HFFc6 (cell line): ENCODE measurements at places on chromosomes 12 and 14. TPM values are rescaled to one million over a fixed set of nuclear protein-coding genes. Genes with fewer than 3 reads are reported as not detected.

The DBX2 gene
- not detected in 3 replicates for total RNA-seq

GRCh38 chr12:131242741-131243496, 289.2 kb downstream of the ADGRD1 start:
- DNase-seq: no peak

GRCh38 chr12:76299536-76300296, 48.5 kb downstream of the BBS10 start:
- no peak for DNase-seq

DNA sequence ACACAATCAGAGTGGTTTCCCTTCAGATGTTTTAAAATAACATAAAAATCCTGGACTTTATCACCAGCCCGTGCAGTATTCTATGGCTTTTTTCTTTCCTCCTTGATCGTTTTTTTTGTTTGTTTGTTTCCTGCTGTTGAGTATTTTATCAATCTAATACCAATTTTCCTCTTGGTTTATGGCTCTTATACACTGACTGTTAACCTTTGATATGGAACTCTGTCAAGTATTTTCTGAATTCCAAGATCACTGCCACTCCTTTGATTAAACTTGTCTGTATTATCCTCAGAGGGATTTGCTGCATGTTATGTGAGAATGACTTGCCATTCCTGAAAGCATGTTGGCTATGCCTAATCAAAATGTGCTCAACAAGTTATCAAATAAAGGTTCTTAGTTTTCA, 88.4 kb downstream of the PELI2 start:
- no peak for DNase-seq

DNA sequence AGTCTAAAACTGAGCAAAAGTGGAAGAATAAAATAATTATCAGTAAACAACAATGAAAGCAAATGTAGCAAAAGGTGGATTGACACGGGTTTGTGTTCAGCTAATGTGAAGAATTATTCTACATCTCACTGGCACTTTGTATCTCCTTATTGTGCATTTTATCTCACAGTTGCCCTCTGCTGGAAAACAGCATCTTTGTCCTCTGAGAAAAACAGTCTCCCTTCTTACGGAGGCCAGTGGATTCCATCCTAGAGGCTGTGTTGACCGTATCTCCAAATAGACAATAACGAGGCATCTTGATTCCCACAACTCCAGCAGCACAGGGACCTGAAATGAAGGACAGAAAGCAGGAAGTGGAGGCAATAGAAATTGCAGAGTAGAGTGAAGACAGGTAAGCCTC, 51.3 kb upstream of the PLBD1 start:
- no peak for DNase-seq

DNA sequence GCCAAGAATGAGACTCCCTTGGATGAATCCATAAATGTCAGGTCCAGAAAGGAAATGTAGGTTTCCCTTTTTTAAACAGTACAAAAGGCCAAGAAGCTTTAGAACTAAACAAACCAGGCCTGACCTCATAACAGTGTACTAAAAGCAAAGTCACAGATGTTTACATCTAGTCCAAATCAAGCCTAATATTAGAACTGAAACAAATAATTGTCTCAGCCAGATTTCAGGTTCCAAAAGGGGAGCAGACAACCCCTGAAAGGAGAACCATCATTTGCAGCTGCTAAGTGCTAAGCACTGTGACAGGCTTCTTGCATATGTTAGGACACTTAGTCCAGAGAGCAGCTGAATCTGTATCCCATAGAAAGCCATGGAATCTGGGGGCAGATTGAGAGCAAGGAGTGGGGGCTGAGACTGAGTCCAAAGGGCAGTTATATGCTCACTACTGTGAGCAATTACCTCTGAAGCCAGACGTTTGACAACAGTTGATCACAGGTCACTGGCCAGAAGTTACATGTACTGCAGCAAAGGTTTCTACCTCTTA, 90.1 kb downstream of the STXBP6 start:
- no peak for DNase-seq

GRCh38 chr12:96743606-96744005, 163.5 kb upstream of the NEDD1 start:
- peak; percentile 28 for DNase-seq

GRCh38 chr14:23537351-23538049, 14.1 kb downstream of the ZFHX2 start:
- DNase-seq: no peak

GRCh38 chr12:30885321-30885720, 41.2 kb upstream of the TSPAN11 start:
- DNase-seq: no peak
